ENCODE measurements at places on chromosomes 4 and X.

DNA sequence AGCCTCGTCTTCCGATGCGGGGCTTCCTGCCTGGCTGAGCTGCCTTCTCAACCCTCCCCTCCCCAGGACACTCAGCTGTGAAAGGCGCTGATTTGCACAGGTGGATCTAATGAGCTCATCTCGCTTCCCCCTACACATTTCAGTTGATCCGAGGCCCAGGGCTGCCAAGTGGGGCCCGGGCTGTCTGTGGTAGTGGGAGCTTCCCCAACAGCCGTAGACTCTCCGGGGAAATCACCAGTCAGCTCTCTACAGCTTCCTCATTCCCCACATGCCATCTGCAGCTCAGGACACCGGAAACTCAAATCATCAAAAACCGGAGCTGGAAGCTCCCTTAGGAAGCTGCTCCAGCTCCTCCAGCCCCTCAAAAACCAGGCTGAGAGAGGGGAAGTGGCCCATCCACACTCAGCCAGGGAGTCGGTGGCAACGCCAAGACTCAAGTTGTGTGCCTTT lies 56.2 kb downstream of the SMIM20 start:
- DNase-seq = no peak

DNA sequence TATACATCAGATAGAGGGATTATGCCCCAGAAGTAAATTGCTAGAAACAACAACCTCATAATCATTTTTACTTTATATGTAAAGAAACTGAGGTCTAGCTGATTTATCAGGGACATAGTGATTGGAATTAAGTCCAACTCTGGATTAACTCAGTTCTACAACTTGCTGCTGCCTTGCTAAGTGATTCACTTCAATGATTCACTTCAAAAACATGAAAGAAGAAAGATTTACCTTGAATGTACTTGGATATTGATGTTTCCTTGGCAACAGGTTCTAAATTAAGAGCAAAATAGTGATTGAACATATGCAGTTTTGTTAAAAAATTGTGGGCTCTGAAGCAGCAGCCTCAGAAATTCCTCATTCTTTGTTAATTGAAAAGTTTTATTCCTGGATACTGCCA lies 99.8 kb upstream of the H2AZ1 start:
- DNase-seq = no peak

DNA sequence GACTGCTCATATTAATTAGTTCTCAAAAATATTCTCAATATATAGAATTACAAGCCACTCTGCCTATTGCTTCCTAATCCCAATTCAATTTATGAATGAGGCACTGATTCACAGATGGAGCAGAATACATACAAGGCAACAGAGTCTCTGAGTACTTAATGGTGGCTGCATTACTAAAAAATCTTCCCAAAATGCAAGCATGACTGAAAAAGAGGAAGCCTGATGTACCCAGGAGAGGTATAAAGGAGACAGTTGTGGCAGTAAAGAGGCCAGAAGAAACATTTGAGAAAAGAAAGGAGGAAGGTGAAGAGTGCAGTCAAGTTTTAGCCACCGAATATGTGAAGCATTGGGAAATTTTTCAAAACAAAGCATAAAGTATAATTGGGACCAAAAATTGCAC lies 163.2 kb upstream of the INTU start:
- DNase-seq = no peak

- no peak for DNase-seq
Measured at GRCh38 chr4:3010577-3010976, 47.2 kb downstream of the GRK4 start.

DNA sequence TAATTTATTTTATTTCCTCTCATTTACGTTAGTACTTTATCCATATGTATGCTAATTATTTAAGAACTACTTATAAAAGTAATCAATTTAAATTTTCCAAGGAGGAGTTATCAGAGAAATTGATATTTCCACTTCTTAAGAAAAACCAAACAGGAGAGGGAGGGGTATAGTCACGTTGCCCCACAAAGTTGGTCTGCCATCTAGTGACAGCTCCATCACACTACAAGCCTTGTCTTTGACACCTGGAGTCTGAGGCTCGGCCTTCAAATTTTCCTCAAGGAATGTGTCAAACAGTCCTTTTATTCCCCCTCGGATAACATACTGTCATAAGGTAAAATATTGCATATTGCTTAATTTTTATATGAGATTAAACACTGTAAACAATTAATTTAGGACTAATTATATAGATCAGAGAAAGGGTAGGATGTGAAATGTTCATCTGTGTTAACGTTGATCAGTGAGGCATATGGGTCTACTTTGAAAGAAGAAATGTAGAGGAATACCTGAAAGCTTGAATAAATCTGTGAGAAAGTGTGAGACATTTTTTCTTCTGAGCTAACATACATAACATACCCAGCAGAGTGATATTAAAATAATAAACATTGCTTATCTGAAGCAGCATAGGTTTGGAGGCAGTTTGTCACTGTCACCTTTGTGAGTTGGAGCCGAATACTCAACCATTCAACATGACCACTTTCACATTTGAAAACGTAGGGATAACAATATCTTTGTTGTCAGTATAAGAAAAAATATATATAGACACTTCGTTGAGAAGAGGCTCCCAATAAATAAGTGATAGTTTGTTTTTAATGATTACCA lies 114.4 kb downstream of the GLRA3 start:
- DNase-seq = peak; percentile 12

GRCh38 chr4:183106839-183107238 lies 7.8 kb downstream of the WWC2 start:
- no peak for DNase-seq

DNA sequence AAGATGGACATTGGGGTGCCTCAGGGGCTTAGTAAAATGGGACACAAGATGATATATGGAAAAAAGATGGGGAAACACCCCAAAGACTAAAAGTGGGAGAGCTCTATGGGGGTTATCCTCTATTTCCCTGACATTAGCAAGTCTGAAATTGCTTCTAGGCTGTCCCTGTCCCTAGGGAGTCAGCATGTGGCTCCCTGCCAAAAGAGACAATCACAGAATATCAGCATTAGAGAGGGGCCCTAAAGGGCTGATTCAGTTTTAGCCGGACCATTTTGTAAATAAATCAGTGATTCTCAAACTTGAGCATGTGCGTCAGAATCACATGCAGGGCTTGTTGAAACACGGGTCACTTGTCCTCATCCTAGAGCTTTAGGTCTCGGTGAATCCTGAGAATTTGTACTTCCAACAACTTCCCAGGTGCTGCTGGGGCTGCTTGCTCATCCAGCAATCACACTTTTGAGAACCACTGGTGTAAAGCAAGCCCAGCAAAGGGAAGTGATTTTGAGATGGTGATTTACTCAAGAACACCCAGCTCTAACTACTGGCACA lies 165.3 kb upstream of the DGKK start:
- DNase-seq = no peak

- peak; percentile 16 for DNase-seq
Measured at GRCh38 chr4:792626-793092, 33.3 kb downstream of the CPLX1 start.

DNA sequence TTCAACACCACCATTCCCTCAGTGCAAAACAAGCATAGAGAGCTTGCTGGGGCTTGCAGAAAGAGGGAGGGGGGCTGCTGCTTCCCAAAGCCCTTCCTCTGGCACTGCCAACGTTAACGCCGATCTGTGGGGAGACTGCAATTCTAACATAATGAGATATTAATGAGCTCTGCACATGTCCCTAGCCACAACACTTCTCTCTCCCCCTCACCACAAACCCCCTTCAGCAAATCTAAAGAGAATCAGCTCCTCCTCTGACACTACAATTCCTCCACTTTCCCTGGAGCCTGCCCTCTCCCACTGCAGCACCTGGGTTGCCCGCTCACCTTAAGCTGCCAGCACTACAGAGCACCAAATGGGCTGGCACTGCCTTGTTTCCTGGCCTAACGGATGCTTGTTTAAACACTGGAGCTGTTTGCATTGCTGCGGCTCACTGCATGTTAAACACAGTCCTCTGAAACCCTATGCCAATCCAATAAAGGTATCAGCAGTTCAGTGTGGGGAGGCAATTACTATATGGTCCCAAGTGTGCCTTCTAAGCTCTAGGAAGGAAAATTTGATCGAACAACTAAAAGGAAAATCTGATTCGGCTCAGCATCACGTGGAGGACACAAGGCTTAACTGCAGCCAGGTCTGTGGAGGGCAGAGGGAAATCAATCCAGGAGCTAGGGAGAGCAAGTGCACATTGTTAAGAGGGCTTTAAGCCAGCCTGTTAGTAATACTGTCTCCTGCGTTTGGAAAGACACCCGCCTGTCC lies 232.4 kb downstream of the MAML3 start:
- no peak for DNase-seq

GRCh38 chr4:52780617-52781354 lies 29.6 kb upstream of the ERVMER34-1 start:
- DNase-seq = no peak

DNA sequence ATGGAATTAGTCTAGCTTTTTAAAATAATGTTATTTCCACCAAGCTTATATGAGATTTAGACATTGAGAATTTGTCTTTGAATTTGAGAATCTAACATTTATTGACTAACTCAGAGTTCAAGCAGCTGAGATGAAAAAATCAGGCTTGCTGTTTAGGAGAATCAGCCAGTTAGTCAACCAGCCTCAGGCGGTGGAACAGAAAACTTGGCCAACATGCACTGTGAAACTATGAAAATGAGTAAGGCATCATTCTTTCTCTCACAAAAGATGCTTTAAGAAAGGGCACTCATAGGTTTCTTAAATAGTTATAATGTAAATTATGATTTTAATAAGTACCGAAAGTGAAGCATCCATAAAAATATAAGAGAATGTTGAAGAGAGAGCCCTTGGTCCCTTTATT lies 84.2 kb downstream of the NFKB1 start:
- no peak for DNase-seq

GRCh38 chr4:73844806-73845205 lies 8.3 kb upstream of the PF4V1 start:
- no peak for DNase-seq

DNA sequence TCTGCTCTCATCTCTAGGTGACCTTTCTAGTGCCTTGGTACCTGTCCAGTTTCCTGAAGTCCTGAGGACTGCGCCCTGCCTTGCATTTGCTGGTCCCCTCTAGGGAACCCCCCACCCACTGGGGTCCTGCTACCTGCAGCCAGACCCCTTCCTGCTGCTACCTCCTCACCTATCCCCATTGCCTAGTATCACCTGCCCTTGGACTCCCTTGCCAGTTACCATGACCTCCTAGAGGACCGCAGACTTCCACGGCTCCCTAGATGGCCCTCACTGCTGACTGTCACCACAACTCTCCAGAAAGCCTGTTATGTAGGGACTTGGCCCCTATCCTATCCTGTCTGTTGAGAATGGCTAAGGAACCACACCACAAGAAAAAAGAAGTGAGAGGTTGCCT lies 166.6 kb downstream of the EFNB1 start:
- DNase-seq = no peak

- no peak for DNase-seq
Measured at GRCh38 chr4:120733968-120734367, 188.6 kb downstream of the PRDM5 start.

- peak; percentile 63 for DNase-seq
Measured at GRCh38 chr4:122602277-122603142, 18.4 kb downstream of the IL21 start.

GRCh38 chrX:139844163-139844562 lies 88.7 kb downstream of the ATP11C start:
- DNase-seq = no peak

DNA sequence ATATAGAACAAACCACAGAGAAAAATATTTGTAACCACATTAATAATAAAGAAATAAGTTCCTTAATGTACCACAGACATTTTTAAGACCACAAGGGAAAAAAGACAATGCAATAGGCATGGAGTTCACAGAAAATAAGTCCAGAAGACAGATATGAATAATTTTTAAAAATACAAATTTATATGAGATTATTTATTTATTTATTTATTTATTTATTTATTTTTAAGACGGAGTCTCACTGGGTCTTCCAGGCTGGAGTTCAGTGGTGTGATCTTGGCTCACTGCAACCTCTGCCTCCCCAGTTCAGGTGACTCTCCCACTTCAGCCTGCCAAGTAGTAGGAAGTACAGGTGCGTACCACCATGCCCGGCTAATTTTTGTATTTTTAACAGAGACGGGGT lies 53.7 kb downstream of the THAP9 start:
- no peak for DNase-seq

DNA sequence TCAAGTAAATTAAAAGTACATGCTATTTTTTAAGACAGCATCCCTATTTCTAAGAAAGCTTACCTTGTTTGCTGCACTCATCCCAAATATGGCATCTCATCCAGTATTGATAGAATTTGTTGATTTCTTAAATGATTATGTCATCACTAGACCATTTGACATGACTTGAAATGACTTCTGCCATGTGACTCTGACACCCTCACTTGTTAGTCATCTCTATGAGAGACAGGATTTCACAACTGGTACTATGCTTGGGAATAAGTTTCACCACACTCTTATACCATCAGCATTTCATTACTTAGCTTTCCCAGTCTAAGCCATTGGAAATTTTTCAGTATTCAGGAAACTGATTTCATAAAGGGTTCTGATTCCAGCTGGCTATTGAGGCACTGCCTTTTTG lies 55.3 kb downstream of the TMPRSS11F start:
- DNase-seq = no peak

- DNase-seq = no peak
Measured at GRCh38 chrX:107686026-107686425, 57.7 kb downstream of the PRPS1 start.

- peak; percentile 17 for DNase-seq
Measured at GRCh38 chrX:106999002-106999975, 723 bp downstream of the MORC4 start.

GRCh38 chrX:20019672-20020365 lies 29.0 kb upstream of the BCLAF3 start:
- no peak for DNase-seq

DNA sequence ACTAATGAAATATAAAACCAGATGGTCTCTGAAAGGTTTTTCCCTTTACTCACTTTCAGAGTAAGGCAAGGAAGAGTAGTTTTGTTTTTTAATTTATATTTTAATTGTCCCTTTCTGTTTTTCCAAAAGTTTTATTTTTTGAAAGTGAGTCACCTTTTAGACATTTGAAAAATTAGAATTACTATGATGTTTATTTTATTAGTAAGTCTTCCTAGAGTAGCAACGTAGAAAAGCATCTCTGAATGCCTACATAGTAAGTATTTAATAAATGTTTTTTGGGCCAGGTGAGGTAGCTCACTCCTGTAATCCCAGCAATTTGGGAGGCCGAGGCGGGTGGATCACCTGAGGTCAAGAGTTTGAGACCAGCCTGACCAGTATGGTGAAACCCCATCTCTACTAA lies 51.1 kb downstream of the TET2 start:
- no peak for DNase-seq

- DNase-seq = no peak
Measured at GRCh38 chrX:40340116-40340515, 240.7 kb upstream of the ATP6AP2 start.

GRCh38 chr4:123102897-123103471 lies 180.6 kb upstream of the NUDT6 start:
- DNase-seq = no peak

DNA sequence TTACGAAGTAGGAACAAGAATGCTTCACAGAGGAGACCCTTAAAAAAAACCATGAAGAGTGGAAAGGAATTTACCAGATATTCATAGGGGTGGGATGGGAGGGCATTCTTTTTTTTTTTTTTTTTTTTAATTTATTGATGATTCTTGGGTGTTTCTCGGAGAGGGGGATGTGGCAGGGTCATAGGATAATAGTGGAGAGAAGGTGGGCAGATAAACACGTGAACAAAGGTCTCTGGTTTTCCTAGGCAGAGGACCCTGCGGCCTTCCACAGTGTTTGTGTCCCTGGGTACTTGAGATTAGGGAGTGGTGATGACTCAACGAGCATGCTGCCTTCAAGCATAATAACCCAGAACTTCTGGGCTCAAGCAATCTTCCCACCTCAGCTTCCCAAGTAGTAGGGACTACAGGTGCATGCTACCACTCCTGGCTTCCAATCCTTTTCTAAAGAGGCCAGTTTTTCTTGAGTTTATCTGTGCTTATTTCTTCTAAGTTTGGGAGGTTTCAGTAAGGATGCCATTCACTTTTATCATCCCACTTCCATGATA lies 65.9 kb upstream of the OGT start:
- no peak for DNase-seq
